ENCODE measurements at places on chromosomes 13 and 19.
A peak's percentile ranks its signal among the peaks of the same experiment; 100 is the strongest.

- no peak for DNase-seq
These were observed 60.8 kb upstream of the IPO5 start for GRCh38 chr13:97892717-97893116.

DNA sequence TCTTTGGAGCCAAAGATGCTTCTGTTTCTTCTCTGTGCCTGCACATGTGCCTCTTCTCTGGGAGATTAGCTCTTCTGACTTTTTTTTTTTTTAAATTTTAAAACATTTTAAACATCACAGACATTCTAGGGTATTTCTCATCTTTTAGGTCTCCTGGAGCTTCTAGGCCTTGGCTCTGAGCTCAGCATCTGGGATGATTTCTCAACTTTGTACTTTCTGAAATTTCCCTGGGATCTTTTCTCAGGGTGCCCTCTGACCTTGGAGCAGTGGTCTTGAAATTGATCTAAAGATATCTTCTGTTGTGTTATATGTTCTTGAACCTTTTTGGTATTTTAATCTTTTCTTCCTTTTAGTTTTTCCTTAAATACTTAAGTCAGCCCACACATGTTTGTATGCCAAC lies 6.2 kb downstream of the WASF3 start:
- no peak for DNase-seq

- no peak for DNase-seq
These were observed 15.9 kb downstream of the CBY2 start for GRCh38 chr13:45718063-45718462.

GRCh38 chr13:27621116-27621365 lies 651 bp upstream of the POLR1D start:
- no peak for DNase-seq

- no peak for DNase-seq
These were observed 188.2 kb downstream of the GPC5 start for GRCh38 chr13:91586609-91587008.

DNA sequence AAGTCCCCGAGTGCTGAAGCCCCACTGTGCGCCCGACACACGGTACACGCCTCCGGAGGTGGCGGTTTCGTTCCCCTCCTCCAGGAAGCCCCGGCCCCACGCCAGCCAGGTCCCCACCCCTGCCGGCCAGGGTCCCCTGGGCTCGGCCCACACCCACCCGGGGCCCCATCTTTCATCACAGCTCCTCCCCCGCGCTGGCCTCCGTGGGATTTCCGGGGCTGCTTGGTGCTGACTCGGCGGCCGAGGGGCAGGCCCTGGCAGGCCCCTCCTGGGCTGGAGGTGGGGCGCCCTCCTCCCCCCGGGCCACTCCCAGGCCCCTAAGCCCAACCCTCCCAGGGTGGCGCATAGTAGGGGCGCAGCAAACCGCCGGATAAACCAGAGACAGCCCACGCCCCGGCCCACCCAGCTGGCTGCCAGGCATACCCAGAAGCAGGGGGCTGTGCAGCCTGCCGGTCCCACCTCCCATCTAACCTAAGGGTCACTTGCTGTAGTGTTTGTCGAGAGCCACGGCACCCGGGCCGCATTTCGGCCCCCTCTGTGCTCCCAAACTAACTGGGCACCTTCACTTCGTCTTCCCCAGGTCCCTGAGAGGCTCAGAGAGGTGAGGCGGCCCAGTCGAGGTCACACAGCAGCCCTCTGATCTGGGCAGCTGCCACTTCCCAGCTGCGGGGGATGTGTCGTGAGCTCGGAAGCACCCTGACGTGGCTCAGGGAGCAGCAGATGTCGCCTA lies 6.6 kb downstream of the ZBTB7A start:
- DNase-seq = peak; percentile 84

DNA sequence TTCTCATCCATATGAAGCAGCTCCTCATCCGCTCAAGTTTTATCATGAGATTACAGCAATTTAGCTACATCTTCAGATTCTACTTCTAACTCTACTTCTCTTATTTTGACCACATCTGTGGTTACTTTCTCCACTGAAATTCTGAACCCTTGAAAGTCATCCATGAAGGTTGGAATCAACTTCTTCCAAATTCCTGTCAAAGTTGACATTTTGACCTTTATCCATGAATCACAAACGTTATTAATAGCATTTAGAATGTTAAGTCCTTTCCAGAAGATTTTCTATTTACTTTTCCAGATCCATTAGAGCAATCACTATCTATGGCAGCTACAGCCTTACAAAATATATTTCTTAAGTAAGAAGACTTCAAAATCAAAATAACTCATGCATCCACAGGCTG lies 421.7 kb upstream of the GPC6 start:
- DNase-seq = no peak

- peak; percentile 62 for DNase-seq
These were observed 12.4 kb downstream of the MAST3 start for GRCh38 chr19:18109733-18110608.

GRCh38 chr13:28890712-28891111 lies 70.6 kb downstream of the MTUS2 start:
- DNase-seq = no peak

GRCh38 chr19:31575846-31576335 lies 226.7 kb upstream of the TSHZ3 start:
- no peak for DNase-seq

GRCh38 chr19:3803986-3804385 lies 17.8 kb upstream of the MATK start:
- no peak for DNase-seq

GRCh38 chr19:39878398-39878797 lies 32.2 kb upstream of the FBL start:
- DNase-seq = no peak

GRCh38 chr19:6632002-6632621 lies 37.8 kb downstream of the TNFSF14 start:
- DNase-seq = no peak

DNA sequence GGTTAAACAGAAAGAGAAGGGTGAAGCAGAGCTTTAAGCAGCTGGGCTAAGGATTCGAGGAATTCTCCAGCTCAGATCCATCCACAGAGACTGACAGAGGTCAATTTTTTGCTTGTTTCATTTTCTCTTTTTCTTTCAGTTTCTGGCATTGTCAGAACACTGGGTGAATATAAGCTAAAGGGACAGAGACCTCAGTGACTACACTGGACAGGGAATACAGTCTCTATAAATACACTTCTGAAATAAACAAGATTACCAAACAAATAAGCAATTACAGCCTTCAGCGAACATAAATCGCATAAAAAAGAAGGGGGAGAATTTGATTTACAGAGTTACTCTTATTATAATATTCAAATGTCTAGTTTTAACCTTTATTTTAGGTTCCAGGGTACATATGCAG lies 3.7 kb upstream of the ZNF441 start:
- no peak for DNase-seq

GRCh38 chr19:12574036-12574435 lies 22.8 kb upstream of the ZNF564 start:
- no peak for DNase-seq

DNA sequence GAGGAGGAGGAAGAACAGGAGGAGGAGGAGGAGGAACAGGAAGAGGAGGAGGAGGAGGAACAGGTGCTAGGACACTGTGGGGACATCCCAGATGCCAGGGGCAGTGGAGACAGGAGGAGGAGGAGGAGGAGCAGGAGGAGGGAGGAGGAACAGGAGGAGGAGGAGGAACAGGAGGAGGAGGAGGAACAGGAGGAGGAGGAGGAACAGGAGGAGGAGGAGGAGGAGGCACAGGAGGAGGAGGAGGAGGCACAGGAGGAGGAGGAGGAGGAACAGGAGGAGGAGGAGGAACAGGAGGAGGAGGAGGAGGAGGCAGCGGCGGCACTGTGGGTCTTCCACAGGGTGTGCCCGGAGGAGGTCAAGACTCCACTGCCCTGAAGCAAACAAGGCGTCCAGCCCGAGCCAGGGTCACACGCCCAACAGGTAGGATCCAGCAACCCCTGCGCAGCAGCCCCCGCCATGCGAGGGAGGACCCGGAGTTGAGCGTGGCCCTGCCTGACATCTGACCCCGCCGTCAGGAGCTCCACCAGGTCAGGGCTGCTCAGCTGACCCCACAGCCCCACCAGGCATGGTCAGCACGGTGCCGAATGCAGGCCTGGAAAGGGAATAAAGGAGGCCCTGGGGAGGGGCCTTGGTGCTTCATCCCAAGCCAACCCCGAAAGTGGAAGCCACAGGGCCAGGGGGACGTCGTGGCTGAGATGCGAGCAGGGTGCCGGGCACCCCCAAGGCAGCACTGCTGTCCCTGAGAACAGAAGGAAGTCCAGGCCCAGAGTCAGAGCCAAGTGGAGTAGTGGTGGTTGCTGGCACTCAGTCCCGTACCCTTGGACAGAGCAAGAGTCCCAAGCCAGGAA lies 9.2 kb downstream of the SBNO2 start:
- peak; percentile 60 for DNase-seq

GRCh38 chr19:54792814-54793213 lies 10.6 kb upstream of the KIR2DL4 start:
- no peak for DNase-seq

- DNase-seq = no peak
These were observed 114.6 kb downstream of the TDRD3 start for GRCh38 chr13:60511637-60512036.

GRCh38 chr19:13441810-13442512 lies 64.3 kb downstream of the CACNA1A start:
- no peak for DNase-seq

DNA sequence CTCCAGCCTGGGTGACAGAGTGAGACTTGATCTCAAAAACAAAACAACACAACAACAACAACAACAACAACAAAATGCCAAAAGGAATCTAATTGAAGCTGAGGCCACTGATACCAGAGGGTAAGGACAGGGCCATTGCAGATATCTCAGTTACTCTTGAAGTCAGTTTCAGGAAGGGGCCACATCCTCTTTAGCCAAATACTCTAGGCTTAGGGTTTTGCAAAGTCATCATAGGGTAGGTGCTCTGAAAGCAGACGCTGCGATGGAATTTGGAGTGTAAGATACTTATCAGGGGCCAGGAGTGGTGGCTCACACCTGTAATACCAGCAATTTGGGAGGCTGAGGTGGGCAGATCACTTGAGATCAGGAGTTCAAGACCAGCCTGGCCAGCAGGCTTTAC lies 46.6 kb upstream of the UBAC2 start:
- DNase-seq = no peak

DNA sequence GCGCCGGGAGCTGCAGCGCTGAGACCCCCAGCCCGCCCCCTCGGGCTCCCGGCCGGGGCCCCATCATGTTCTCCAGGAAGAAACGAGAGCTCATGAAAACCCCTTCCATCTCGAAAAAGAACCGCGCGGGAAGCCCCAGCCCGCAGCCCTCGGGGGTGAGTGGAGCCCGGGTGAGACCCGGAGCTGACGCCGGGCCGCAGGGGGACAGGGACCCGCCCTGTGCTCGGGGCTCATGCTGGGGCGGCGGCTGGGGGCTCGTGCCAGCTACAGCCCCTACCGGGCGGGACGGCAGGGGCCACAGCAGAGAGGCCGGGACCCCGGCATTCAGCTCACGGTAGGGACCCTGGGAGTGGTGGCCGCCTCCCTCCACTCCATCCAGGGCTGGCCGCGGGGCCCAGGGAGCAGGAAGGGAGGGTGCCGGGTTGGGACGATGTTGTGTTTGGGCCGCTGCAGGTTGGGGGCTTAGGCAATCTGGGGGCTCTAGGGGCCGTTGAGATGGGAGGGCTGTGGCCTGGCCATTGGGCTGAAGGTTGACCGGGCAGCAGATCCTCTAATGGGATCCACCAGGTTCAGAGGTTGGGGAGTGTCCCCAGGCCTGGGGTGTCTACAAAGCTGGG lies 482 bp downstream of the ARHGAP45 start:
- peak; percentile 20 for DNase-seq

GRCh38 chr19:14476673-14477401 lies 1.7 kb upstream of the PTGER1 start:
- peak; percentile 49 for DNase-seq

DNA sequence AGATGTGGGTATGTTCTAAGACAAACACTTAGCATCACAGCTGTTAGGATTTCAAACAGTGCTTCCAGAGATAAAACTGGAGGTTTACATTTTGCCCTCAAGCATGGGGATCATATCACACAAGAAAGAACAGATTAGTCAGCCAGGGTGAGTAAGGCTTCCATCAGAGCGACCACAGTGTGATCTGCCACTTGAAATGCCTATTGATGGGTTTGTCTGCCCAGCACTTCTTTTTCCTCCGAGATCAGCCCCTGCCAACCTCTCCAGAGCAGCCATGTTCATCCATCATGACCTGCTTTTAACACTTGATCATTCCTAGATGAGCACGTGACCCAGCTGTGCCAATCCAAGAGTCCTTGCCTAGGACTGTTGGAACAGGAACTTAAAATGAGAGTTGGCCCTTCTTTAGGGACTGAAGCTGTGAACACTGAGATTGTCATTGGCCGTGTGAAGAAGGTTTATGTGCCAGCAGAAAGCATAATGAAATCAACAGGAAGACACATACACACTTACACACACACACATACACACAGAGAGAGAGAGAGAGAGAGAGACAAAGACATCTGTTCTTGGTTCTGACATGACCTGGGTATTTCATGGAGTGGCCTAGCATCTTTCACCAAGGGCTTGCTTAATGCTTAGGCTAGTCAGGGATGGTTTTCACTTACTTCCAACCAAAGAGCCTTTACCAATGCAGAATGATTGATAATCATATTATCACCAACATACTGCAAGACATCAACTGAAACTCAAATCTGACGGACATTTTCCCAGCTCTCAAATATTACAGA lies 5.2 kb upstream of the CEBPG start:
- no peak for DNase-seq

- peak; percentile 96 for DNase-seq
These were observed at the start of gene SAMD1 for GRCh38 chr19:14090509-14091080. SAMD1 (minus strand) TSS chr19:14090751.

GRCh38 chr19:10603084-10603872 lies 16.2 kb upstream of the AP1M2 start:
- DNase-seq = peak; percentile 69

- DNase-seq = no peak
These were observed 13.0 kb downstream of the LRP3 start for GRCh38 chr19:33207040-33207620.

GRCh38 chr13:30192320-30193093 lies 114.8 kb downstream of the KATNAL1 start:
- no peak for DNase-seq
